ENCODE measurements at places on chromosomes 12 and 14. TPM values are rescaled to one million over a fixed set of nuclear protein-coding genes. Genes with fewer than 3 reads are reported as not detected.

- no peak for DNase-seq
These were observed 21.6 kb upstream of the BLTP3B start for GRCh38 chr12:100164153-100164704.

DNA sequence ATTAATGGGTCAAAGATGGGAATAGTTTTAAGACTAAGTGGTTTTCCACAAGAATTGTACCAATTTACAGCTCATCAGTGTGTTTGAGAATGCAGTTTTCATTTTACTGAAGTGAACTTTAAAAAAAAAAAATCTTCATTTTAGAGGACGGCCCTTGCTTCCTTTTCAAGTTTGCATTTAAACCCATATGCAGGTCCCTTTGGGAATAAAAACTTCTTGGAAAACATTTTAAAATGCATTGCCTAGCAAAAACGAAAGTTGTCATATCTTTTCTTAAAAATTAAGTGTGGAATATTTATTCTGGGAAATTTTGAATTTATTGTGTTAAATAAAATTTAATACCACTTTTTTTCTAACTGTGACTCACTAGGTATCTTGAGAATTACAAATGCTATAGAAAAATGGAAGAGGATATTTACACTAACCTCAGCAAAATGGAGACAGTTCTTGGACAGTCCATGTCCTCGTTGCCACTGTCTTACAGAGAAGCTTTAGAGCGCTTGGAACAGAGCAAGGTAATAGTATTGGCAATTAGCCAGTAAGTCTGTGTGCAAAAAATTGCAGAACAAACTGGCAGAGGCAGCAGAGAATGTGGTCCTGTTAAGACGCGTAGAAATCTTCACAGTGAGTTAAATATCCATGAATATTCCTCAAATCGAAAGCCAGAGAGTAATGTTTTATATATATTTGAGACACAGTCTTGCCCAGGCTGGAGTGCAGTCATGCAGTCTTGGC is 209.7 kb downstream of the SYNE2 start:
- no peak for DNase-seq

DNA sequence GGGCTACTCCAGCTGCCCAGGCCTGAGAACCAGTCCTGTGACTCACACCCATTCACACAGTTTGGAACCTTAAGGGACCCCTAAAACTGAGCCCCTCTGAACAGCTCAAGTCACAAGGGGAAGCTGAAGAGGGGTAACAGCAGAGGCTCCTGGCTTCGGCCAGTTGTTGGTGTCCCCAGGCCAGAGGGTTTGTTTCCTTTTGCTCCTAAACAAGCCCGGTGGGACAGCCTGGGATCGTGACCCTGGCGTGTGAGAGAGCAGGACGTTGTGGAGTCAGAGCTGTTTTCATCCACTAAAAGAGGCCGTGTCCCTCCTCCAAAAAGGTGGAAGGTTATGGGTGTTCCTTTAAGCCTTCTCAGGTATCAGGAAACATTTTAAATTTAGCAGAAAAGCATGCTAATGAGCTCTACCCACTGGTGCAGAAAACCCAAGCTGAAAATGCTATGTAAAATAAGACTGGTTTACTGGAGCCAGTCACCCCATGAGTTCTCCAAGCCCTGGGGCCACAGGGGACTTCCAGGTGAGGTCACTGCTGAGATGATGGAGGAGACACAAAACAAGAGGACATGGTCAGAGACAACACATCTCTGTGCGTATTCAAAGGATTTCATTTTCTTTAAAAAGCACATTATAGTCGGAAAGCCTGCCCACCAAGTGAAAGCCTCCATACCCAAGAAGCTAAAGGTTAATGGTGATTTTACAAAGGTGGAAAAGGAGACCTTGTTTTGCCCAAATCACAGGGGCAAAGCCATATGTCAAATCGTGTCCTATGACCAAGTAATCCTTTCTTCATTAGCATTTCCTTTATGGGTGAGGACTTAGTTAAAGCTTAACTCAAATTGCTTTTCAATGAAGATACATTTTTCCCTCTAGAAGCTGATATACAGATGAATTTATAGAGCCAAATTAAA is 14.1 kb downstream of the PRKAB1 start:
- no peak for DNase-seq

GRCh38 chr14:93778856-93779629 is 9.2 kb downstream of the PRIMA1 start:
- DNase-seq = no peak

DNA sequence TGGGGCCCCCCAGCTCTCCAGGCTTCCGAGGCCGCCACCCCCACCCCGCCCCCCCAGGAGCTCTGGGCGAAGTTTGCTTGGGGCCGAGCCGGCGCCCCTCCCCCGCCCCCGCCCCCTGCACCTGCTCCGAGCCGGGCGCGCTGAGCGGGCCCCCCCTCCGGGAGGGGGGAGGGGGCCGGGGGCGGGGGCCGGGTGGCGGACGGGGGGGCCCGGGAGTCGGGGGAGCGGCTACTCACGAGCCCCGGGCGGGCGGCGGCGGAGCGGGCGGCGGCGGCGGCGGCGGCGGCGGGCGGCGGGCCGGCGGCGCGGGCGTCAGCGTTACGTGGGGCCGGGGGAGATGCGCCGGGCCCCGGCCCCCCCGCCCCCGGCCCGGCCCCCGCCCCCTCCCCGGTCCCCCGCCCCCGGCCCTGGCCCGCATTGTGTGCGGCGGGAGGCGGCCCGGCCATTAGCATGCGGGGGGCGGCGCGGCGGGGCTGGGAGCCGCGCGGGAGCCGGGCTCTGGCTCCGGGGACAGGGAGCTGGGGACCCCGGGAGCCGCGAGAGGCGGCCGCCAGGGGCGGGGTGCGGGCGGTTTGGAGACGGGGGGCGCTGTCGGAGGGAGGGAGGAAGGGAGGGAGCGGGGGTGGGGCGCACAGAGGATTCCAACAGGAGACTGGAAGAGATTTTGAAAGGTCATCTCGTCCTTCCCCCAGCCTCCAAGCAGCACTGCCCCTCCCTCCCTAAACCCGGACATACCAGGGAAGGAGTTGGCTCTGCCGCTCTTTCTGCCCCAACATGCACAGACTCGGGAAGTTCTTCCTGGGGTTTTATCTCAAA is at the start of gene ZNF219:
ZNF219 (minus strand) TSS at position 580 of the 816 bp plus-strand sequence. CDS start 5,064 bp downstream, outside the sequence.
- no peak for DNase-seq

GRCh38 chr12:66697404-66697803 is 18.5 kb upstream of the GRIP1 start:
- DNase-seq = no peak

The OTX2 gene
- total RNA-seq = not detected

The FGF6 gene
- total RNA-seq = not detected

The MMP17 gene
- 24.3 TPM for total RNA-seq

The PGF gene
- 529 TPM for total RNA-seq

DNA sequence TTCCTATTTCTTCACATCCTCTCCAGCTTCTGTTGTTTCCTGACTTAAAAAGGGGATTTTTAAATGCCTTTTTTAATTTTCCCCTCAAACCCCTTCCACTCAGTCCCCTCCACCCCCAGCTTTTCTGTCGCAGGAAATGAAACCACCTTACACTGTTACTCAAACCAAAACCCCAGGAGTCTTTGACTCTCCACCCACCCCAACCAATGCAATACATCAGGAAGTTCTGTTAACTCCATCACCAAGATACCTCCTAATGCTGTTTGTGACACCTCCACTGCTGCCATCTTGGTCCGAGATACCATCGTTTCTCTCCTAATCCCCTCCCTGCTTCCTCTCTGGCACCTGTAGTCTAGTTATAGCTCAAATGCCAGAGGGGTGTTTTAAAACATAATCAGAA is 25.4 kb upstream of the CPM start:
- DNase-seq = no peak

- no peak for DNase-seq
These were observed 9.7 kb upstream of the UBC start for GRCh38 chr12:124923905-124924734.

The CBLN3 gene
- 4.7 TPM for total RNA-seq

DNA sequence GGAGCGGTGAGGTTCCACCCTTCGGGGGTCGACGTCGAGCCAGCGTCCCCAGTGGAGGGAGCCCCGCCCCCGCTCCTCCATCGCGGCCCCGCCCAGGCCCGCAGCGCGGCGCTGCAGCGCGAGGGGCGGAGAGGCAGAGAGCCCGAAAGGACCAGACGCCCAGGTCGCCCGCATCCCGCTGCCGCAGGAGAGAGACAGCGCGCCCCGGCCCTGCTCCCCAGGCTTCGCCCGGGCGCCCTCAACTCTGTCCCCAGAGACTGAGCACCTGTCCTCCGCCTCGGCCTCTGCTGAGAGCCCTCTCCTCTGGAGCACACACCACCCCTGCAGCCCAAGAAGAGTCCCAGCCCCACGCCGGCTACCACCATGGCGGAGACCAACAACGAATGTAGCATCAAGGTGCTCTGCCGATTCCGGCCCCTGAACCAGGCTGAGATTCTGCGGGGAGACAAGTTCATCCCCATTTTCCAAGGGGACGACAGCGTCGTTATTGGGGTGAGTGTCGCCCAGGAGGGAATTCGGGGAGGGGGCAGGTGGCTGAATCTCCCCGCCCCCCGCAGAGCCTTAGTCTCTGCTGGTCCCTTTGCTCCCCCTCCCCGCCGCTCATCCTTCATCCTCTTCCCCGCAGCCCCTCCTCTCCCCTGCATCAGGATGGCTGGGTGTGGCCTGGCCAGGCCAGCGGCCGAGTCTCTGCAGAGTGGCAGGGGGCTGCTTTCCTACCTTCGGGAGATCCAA is at the start of gene KIF5A:
KIF5A (plus strand) TSS at position 136 of the 732 bp plus-strand sequence; CDS start at position 364, 228 bp downstream.
- DNase-seq = no peak

The FAM181A gene
- total RNA-seq = not detected

The CAPS2 gene
- 2.6 TPM for total RNA-seq

The LRP1-AS gene
- not detected for total RNA-seq

- DNase-seq = no peak
These were observed 54.0 kb downstream of the NUAK1 start for GRCh38 chr12:106084759-106085158.

DNA sequence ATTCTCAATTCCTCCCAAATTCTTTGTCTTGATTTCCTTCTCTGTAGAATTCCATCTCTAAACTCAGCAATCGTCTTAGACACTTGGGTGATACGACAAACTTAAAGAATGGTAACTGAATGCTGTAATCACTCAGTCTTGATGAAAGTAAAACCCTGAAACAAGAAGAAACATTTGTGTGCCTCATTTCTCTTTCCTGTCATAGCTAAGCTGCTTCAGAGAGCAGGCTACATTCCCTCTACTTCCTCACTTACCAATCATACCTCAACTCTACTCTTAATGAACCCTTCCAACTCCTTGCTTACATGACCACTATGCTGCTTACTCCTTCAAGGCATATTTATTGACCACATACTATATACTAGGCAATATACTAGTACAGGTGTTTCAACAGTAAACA is 8.3 kb downstream of the MAP4K5 start:
- no peak for DNase-seq

DNA sequence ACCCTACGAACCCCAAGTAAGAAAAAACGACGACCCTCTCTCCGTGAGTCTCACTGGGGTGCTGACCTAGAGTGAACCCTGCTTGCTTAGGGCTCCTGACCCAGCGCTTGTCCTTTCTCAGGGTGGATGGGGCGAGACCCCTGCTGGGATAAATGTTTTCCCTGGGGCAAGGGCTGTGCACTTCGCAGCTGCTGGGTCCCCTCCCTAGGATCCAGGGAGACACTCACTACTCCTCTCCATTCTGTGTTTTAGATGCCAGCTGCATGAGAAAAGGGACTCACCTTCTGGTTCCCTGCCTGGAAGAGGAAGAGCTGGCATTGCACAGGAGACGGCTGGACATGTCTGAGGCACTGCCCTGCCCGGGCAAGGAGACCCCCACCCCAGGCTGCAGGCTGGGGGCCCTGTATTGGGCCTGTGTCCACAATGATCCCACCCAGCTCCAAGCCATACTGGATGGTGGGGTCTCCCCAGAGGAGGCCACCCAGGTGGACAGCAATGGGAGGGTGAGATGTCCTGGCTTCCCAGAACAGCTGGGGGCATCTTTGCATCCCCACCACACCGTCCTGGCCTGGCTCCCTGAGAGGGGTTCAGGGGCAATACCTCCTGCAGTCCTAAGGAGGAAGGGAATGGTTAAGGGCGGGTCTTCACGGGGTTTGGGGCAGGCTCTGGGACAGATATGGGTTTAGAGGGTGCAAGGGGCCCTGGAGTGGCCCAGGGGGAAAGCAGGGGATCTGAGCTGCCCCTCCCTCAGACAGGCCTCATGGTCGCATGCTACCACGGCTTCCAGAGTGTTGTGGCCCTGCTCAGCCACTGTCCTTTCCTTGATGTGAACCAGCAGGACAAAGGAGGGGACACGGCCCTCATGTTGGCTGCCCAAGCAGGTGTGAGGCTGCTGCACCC is 663 bp downstream of the ANKRD33 start:
- DNase-seq = no peak

GRCh38 chr12:18811273-18811672 is 73.4 kb downstream of the CAPZA3 start:
- no peak for DNase-seq

The IFT81 gene
- 10.4 TPM for total RNA-seq

DNA sequence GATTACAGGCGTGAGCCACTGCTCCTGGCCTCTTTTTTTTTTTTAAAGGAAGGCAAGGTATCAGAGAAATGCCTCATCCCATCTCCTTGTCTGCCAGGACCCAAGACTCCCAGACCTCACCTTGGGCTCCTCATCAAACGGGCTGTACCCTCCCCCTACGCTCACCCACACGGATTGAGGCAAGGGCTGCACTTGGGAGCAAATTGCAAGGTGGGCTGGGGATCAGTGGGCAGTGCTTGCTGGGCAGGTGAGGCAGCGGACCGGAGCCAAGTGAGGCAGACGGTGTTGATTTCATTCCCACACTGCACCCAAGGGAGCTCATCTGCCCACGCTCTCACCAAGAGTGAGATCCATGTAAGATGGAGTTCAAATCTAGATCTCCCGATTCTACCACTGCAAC is 41.0 kb upstream of the DICER1 start:
- no peak for DNase-seq

DNA sequence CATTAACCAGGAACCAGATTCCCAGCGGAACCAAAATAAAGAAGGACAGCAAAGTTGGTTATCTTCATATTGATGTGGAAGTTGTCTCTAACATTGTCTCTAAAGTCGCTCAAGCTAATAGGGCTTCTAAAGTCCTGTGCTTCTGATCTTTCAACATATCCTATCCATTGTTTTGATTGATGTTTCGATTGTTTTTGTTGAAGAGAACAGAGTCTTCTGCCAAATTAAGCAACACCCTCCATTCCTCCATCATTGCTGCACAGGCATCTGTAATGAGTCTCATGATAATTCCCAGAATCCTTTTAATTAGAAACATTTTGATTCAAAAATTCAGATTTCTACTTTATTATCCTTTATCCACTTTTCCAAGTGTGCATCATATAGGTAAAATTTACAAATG is 71.6 kb upstream of the AVPR1A start:
- no peak for DNase-seq
